ENCODE measurements at places on chromosomes 16 and 17.

DNA sequence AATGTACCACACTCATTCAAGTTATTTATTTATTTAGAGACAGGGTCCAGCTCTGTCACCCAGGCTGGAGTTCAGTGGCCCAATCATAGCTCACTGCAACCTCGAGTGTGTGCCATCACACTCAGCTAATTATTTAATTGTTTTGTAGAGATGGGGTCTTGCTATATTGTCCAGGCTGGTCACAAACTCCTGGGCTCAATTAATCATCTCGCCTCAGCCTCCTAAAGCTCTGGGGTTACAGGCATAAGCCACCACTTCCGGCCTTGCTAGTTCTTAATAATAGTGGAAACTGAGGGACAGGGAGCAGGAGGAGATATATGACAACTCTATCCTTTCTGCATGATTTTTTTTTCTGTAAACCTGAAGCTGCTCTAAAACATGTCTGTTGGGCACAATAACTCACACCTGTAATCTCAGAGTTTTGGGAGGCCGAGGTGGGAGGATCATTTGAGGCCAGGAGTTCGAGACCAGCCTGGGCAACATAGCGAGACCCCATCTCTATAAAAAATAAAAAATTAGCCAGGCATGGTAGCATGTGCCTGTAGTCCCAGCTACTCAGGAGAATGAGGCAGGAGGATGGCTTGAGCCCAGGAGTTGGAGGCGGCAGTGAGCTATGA lies 11.7 kb upstream of the EXOC7 start:
- DNase-seq, result no peak

DNA sequence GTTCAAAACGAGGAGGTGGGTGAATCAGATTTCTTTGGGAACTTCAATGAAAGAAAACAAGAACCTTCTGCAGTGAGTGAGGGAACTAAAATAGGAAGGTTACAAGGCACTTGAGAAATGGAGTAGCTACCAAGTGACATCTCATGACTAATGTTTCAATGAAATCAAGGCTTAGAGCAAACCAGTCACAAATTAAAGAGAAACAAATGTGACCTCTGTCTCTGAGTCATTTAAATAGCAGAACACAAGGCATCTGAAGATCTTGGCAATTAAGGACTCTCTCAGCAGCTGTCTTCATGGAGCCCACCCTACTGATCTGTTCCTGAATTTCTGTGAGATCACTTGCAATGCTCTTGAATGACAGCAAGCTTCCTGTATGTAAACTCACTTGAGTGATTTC lies 109.5 kb downstream of the CDH11 start:
- no peak for DNase-seq

DNA sequence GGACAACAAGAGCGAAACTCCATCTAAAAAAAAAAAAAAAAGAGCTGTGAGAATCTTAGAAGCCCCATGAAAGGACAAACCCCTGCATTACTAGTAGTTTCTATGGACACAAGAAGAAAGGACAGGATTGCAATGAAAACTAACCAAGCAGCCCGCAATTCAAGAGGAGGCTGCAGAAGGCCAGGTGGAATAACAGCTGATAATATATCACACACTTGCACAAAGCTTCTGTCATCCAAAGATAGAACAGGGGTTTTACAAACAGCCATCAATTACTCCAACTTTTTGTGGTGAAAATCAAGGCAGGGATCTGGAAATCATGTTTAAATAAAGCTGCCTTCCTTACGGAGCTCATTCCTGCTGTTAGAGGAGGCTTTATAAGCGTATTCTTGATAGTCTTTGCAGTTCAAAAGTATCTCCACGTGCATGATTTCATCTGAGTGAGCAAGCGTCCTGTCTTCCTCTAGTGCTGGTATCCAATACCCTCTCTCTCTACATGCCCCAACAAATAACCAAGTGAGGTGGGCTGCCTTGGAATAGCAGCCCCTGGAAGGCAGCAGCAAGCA lies 23.1 kb upstream of the TMEM94 start:
- DNase-seq, result no peak

DNA sequence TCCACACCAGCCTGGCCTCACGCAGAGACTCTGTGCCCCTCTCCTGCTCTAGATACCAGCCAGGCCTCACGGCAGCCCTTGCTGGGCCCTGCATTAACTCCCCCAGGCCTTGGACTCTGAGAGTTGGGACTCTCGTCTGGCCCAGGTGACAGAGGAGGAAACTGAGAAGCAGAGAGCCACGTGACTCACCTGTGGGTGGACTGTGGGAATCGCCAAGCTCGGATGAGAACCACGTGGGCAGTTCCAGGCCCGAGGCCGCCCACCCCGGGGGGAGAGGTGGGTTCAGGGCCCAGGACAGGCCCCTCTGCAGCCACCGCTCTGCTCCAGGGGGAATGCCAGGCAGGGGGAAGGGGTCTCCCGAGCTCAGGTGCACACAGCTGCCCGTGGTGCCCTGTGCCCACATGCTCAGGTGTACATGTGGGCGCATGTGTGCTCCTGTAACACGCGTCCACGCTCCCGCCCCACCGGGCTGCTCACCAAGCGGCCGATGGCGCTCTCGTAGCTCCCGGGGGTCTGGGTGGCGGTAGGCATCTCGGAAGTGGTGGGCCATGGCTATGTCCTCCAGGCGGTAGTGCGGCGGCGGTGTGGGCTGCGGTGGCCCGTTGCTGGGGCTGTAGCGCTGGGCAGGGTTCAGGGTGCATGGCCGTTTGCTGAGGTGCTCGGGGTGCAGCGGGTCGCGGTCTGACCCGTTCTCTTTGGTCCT lies 18.3 kb upstream of the PABPN1L start:
- DNase-seq, result no peak

DNA sequence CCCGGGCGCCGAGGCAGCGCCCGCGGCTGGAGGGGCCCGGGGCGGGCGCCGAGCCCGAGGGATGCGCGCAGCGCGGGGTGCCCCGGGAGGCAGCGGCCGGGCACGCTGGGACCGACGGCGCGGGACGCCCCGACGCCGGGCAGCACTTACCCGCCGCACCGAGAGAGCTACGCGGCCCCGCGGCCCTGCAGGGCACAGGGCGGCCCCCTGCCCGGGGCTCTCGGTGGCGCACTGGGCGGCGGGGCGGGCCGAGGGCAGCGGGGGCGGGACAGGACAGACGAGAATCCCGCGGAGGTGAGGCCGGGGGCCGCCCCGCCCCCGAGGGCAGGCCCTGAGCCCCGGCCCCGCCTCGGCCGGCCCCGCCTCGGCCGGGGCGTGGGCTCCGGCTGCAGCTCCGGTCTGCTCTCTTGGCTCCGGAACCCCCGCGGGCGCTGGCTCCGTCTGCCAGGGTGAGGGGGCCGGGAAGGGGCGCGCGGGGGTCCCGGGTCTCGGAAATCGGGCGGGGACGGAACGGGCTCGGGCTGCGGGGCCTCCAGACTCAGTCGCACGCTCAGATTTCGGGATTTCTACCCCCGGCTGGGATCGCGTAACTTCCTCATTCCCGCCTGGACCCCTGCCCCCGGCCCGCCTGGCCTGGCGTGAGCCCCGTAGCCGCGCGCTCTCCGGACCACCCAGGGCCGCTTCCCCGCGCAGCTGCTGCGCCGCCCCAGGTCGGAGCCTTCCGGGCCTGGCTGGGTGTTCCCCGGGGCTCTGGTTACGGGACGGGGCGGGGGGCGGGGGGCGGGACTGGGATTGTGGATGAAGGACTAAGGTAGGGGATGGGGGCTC lies at the start of gene PLD2:
PLD2 (plus strand) TSS at position 376 of the 828 bp plus-strand sequence. CDS start 621 bp downstream, outside the sequence.
- peak; percentile 81 for DNase-seq

DNA sequence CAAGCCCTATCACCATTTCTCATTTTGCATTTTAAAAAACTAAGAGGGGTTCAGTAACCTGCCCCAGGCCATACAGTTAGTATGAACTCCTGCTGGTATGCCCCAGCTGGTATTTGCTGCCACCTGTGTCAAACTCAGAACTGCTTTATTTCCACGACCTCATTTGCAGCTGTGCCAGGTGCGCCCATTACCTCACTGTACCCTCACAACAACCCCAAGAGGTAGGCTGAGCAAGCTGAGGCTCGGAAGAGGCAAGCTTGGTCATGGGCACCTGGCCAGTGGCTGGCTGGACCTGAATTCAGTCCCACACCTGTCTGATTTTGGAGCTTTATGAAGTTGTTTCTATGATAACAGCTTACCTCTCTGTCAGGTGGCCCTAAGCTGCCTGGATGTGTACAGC lies 7.6 kb downstream of the EPN2 start:
- no peak for DNase-seq

- DNase-seq, result no peak
Observed at GRCh38 chr17:47819475-47819874, 2.1 kb downstream of the OSBPL7 start.

GRCh38 chr17:6592173-6592572 lies 35.8 kb upstream of the PITPNM3 start:
- DNase-seq, result peak; percentile 75

DNA sequence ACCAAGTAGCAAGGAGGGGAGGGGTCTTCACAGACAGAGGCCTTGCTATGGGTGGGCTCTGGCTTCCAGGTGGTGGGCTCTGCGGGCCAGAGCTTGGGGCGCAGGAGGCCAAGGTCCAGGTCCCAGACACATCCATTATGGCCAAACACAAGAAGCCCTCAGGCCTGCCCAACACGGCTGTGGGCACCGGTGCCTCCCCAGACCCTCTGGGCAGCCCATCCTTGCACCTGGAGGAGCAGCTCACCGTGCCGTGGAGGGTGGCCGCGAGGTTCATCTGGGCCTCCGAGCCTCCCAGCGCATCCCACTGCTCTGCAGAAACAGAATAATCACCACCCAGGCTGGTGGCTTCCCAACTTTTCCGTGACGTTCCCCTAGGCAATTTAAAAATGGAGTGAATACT lies 55.9 kb downstream of the TBC1D16 start:
- no peak for DNase-seq

Measured in A549 (cell line).